ENCODE measurements at places on chromosomes 3 and 15.

GRCh38 chr15:60043744-60044435 is 39.8 kb downstream of the FOXB1 start:
- no peak for DNase-seq

DNA sequence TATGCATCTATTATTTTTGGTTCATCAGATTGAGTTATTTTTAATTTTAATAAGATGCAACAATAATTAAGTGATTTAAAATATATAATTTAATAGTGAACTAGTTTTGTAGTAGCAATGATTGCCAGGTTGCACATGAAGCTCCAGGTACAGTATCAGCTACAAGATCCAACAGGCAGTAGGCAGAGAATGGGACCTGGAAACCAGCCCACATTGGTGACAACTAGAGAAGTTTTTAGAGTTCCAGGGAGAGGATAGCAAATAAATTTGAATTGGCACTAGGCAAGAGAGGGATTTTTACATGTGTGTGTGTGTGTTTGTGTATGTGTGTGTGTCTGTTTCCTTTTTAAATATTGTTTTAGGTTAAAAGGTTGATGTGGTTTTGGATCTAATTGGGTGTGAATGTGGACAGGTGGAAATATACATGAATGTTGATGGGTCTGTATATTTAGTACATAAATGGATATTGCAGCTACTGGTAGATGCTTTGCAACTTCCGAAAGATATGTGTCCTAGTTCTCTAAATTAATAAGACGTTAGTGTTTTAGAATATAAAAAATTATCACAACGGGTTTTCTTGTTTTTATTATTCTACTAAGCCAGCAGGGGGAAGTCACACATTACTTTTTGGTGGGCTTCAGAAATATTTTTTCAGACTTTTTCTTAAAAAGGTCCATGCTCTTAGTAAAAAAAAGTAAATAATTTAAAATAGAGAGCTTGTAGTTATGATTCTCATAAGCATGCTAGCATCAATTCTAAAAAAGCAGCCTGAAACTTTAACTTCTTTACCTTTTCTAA is 110.1 kb upstream of the GBE1 start:
- no peak for DNase-seq

DNA sequence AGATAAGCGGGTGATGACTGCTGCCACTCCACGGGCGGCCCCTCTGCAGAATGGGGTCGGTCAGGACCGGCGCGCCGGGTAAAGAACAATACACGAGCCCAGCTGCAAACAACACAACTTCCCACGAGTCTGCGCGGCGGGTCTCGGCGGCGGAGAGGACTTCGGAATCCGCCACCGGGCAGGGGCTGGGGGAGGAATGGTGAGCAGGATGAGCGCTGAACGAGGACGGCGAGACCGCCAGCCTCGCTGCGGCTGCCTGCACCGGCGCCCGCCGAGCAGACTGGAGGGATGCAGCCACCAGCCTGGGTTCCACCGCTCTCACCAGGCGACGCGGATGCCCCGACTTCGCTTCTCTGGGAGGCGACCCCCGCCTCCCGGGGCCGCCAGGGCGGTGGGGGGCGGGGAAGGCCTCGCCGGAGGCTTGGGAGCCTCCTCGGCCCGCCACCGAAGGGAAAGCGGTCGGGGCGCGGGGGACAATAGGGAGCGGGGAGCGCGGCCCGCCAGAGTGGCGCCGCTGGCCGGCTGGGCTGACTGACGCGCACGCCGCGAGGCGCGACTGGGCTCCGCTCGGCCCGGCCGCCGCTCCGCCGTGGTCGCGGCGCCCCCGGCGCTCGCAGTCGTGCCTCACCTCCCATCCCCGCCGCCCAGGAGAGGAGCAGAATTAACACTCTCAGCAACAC is 515 bp downstream of the ADAM10 start:
- DNase-seq: peak; percentile 10

GRCh38 chr3:51657234-51657633 is 13.8 kb upstream of the TEX264 start:
- DNase-seq: no peak

- DNase-seq: no peak
Observed at GRCh38 chr3:72194458-72194857, 409.5 kb upstream of the PROK2 start.

DNA sequence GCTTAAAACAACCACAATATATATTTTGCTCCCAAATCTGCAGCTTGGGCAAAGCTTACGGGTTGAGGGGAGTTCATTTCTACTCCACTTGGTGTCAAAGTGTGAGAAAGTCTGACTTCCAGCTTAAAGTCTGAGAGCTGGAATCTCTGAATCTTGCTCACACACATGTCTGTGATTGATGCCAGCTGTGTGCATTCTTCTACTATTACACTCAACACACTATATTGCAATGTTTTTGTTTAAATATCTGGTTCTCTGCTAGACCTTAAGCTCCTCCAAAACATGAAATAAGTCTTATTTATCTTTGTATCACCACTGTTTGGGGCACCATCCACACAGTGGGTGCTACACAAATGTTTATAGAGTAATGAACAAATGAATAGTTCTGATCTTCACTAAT is 36.7 kb upstream of the SECISBP2L start:
- no peak for DNase-seq

DNA sequence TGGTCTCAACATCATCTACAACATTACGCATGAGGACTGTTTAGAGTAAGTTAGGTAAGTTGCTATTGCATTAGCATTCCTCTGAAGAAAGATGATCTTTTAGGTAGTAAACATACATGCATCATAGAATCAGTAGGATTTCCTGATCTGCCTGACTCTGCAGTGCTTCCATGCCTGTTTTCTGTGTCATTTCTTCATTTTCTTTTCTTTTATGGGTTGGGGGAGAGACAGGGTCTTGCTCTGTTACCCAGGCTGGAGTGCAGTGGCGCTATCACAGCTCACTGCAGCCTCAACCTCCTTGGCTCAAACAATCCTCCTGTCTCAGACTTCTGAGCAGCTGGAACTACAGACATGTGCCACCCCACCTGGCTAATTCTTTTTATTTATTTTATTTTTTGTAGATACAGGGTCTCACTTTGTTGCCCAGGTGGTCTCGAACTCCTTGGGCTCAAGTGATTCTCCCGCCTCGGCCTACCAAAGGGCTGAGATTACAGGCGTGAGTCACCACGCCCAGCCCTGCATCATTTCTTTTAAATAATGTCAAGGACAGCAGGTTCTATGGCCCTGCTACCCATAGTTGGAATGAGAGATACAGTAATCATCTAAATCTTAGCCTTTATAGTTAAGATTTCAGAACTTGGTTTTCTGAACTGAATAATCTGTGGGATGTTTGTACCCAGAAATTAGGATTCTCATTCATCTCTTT is 184.3 kb downstream of the GHSR start:
- no peak for DNase-seq

DNA sequence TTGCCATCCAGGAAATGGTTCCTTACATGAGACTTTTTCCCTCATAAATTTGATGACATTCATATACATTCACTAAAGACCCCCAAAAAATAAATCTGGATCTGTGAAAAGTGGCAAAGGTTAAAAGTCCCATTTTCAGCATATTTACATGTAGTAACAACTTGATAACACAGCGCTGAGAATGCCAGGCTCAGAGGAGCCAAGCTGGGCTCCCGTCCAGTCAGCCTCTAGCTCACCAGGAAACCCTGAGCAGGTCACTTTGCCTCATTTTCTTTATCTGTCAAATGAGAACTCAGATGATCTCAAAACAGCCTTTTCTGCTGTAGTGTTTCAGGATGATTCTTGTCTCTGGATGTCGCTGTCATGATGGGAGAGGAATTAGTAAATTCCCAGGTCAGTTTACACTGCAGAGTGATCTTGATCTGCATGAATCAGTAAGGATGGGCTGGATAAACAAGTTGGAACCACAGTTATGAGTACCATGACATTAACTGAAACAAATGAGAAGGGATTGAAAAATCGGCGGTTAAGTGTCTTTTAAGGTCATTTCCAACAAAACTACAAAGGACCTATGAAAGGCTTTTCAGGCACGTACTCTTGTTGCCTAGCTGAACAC is 82.8 kb downstream of the PPARG start:
- no peak for DNase-seq

DNA sequence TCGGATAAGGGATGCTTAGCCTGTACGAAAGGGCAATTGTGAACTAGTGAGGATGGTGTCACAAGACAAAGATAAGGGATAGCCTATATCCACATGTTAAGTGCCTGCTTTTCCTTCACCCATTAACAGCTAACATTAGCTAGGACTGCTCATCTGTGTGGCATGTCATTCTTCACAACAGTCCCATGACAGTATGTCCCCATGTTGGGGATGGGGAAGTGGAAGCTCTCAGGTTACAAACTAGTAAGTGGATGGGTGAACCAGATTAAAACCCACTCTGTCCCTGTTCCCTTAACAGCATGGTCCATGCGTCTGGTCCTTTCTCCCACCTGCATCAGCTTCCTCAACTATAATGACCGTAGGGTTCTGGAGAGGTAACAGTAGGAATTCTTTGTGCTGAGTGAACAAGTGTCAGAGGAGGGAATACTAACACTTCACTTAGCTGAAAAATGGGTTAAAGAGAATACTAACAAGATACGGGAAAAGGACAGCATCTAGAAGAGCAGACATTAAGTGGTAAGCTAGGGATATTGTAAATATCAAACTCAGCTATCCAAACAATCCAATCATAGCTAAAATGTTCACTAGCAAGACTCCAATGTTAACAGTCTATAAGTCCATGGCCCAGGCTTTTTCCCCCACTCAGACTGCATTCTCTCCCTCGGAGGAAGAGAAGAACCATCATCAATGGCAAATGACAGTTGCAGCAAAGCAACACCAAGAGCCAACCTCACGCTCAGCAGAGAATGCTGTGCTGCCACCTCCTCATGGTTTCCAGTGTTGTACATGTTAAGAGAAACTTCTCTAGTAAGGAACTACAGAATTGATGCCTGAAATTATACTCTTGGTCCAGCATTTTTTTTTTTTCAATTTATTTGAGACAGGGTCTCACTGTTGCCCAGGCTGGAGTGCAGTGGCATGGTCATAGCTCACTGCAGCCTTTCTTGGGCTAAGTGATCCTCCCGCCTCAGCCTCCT is 5.0 kb downstream of the RPLP1 start:
- no peak for DNase-seq

- DNase-seq: no peak
Observed at GRCh38 chr3:31157893-31158620, 263.6 kb upstream of the GADL1 start.

DNA sequence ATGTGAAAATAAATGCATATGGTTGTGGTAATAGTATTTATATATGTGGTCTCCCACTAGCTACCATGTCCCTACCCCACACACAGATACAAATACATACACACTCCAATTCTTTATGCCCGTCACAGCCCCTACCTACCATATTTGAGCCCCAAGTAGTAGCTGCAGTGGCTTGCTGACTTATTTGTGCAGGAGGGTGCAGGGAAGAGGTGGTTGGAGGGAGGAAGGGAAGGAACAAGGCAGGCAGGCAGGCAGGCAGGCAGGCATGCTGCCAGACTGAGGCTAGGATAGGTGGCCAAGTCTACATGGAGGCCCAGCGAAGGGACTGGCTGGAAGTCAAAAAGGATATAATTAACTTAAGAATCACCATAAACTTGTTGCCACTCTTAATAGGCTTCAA is 82.9 kb downstream of the SCN11A start:
- no peak for DNase-seq

DNA sequence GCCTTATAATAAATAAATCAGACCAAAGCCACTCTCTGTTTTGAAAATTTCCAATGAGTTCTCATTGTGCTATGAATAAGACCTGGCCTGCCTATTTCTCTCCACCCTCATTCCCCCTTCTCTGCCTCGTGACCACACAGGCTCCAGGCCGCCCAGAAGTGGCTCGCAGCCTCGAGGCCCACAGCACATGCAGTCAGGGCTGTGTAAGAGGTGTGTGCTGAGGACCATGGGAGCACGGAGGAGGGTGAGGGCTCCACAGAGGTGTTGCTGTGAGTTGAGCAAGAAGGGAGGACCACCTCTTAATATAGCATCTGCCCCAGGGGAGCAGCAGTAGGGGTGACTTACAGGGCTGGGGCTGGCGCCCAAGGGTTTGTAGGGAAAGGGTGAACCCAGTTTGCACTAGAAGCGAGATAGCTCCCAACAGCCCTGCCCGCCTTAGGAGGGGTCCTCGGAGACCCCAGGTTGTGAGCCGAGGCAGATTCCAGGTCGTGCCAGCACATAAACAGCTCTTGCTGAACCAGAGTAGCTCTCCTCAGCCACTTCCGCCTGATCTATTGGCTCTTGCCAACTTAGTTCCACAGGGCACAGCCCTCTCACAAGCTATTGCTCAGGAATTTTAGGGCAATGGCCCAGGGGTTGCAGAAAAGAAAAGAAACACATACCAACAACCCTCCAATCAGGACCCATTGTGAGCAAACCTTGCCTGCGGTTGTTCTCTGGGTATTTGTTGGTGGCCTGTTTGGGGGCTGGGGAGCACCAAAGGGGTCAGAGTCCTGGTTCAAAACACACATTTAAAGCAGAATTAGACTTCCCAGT is 117.7 kb downstream of the MYLK start:
- no peak for DNase-seq

- DNase-seq: no peak
Observed at GRCh38 chr3:166372571-166373106, 535.4 kb upstream of the BCHE start.

- no peak for DNase-seq
Observed at GRCh38 chr3:19148768-19149091, 420 bp downstream of the KCNH8 start.

GRCh38 chr15:49063402-49064280 is 17.4 kb upstream of the SECISBP2L start:
- no peak for DNase-seq

GRCh38 chr3:50274371-50275104 is 4.3 kb upstream of the LSMEM2 start:
- peak; percentile 30 for DNase-seq

DNA sequence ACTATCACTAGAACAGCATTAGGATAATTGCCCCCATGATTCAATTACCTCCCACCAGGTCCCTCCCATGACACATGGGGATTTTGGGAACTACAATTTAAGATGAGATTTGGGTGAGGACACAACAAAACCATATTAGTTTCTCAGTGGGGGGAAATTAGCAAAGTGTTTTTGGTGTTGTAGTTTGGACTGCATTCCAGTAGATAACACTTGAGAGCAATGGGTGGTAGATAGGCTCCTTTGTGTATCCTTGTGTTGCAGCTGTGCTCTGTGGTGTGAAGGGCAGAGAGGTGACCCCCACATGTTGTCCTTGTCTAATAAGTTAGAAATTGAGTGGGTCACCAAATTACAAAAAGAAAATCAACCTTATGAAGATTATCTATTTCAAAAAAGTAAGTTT is 223.8 kb downstream of the SATB1 start:
- no peak for DNase-seq

- no peak for DNase-seq
Observed at GRCh38 chr15:74315626-74316025, 51.8 kb downstream of the CYP11A1 start.

DNA sequence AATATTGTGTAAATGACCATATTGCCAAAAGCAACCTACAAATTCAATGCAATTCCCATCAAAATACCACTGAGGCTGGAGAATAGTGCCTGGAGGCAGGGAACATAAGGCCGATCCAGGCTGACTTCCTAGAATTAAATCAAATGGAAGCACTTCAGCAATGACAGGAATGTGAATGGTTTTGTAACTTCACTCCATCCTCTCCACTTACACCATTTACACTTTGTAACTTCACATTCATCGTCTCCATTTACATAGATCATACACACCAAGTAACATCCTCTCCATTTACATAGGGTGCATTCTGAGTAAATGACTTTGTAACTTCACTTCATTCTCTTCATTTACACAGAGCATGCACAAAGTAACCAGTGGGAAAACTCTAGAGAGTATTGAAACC is 11.6 kb downstream of the STRIT1 start:
- DNase-seq: no peak

All from activated CD8-positive, alpha-beta memory T cell treated with anti-CD3 and anti-CD28 coated beads for 4 hours (primary cell).